Suppressor macrophage (primary cell): ENCODE measurements at places on chromosomes 12 and 14.

DNA sequence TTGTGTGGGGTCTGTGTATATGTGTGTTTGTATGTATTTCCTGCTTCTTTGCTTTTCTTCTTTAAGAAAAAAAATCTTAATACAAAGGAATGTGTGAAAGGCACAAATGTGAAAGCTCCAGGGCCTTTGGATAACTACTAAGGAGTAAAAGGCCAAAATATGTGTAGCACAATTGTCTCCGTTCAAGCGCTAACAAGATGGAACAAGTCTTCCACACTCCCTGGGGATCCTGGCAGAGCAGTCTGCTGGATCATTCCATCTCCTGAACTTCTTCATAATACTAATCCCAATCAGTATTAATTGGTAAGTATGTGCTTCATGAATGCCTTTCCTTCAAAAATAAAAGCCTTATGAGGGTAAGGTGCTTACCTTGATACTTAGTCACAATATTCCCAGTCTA, 462.5 kb upstream of the TBX3 start:
- DNase-seq: no peak

- DNase-seq: peak; percentile 53
These were observed 19.8 kb upstream of the RNASE2 start for GRCh38 chr14:20935303-20935984.

DNA sequence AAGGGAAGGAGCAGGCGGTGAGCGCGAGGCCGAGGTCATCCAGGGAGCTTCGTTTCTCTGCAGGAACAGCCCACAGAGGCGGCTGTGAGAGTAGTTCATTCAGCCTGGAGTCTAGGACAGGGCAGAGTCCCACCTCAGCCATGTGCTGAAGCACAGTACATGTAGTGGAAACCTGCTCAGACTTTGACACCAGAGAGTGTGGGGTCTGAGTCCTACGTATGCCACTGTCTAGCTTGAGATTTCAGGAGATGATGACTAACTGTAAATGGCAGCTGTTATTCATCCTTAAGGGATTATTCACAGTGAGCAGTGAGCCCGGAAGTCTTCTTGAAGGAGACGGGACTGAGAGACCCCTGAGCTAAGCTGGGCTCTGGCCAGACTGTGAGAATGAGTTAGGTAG, 938 bp upstream of the SLC6A13 start:
- no peak for DNase-seq

DNA sequence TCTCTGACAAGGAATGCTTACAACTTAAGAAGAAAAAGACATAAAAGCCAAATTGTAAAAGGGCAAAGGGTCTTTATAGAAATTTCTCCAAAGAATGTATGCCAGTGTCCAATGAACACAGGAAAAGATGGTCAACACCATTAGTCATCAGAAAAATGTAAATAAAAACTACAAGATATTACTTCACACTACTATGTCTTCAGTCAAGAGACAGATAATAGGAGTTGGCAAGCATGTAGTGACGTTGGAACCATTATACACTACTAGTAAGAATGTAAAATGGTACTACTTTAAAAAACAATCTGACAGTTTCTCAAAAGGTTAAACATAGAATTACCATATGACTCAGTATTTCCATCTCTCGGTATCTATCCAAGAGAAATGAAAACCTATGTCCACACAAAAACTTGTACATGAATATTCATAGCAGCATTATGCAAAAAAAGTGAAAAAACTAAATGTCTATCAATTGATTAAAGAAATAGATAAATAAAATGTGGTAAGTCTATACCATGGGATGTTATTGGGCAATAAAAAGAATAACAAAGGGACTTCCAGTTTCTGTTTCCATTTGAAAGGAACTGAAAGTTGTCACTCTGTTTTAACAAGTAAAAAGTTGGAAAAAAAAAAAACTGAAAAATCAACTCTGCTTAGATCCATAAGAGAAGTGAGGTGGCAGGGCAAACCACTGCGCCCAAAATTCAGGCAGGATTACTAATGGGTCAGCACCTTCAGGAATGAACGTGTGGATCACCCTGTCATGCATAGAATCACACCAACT, 69.8 kb downstream of the ALG10B start:
- peak; percentile 31 for DNase-seq

DNA sequence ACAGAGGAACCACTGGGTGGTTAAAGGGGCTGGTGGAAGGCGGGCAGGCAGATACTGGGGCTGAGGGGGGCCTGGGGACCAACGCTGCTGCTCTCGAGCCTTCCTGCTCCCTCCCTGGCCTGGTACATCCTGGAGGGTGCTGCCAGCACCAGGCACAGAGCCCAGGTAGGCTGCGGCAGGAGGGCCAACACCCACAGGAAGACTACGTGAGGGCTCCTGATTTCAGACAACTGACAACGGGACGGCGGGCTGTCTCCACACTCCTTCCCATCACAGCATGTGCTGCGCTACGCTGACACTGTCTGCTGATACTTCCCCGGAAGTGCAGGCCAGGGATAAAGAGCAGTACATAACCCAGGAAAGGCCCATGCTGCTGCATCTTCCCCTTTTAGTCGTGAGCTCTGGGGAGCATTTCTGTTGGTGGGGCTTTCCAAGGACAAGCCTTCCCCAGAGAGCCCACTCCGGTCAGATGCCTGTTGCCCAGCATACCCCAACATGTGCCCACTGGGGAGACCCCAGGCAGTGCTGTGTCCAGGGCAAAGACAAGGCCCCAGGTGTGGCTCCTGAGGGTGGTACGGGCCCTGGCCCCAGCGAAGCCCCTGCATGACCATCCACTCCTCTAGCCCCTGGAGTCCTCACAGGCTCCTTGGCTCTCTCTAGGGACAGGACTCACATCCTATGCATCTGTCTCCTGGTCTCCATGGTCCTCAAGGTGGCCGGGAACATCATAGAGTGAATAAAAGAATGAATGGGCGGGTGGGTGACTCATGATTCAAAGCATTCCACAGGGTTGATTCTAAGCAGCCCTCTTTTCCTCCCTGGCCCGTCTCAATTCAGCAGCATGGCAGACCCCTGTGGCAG, 38.0 kb downstream of the CHGA start:
- no peak for DNase-seq

- no peak for DNase-seq
These were observed 502.5 kb downstream of the VRK1 start for GRCh38 chr14:97299661-97300060.

- DNase-seq: peak; percentile 71
These were observed 35.7 kb upstream of the TMEM263 start for GRCh38 chr12:106919910-106920544.

DNA sequence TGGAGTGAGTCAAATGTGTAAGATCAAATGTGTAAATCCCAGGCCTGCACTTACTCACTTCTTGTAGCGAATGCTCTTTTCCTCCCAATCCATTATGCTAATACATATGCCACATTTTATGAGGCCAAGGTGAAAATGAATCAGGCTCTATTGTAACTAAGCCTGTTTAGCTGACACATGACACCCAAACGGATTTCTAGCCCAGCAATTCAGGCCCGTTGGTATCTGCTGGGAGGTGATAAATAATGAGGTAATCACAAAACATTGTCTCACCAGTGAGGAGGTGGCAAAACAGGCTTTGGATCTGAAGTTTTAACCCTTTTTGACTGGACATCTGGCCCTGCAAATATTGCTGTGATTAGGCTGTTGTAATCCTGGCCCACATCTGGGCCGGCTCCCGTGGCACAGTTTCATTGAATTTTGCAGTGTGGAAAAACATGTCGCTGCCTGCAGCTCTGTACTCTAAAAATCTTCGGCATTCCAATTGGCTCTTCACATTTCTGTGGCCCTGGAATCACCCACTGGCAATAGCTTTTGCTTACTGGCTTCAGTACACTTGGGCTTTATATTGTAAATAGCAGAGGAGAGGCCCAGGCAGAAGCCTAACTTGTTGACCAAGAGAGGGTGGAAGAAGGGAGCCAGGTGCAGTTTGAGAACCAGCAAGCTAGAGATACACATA, 106.1 kb downstream of the PAX9 start:
- DNase-seq: no peak

DNA sequence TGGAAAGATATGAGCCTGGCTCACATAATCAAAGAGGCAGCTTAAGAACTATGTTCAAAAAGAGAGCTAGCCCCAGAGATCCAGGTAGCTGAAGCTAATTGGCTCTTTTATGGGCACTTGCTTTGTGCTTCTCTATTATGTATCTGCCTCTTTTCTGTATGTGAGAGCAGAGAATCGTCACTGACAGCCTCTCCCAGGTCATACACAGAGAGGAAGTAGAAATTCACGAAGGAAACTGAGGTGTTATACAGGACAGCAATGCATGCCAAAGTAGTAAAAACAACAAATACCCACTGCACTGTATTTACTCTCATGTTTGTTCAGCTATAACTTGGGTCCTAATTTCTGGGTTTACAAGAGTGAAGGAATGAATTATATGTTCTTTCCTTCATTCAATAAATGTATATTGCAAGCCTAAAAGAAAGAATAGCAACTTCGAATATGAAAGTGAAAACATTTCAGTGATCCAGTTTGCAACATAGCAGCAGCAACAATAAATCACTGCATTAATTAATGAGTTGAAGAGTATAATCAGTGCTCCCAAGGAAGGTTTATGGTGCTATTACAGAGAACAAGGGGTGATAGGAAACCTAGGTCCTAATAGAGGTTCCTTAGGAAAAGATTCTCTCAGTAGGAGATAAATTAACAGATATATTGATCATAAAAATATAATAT, 47.1 kb upstream of the ATXN7L3B start:
- no peak for DNase-seq

GRCh38 chr12:84973026-84973425, 60.4 kb upstream of the SLC6A15 start:
- DNase-seq: no peak
